ENCODE measurements at places on chromosomes 7 and 10. TPM values are rescaled to one million over a fixed set of nuclear protein-coding genes. Genes with fewer than 3 reads are reported as not detected.
A peak's percentile ranks its signal among the peaks of the same experiment; 100 is the strongest.

DNA sequence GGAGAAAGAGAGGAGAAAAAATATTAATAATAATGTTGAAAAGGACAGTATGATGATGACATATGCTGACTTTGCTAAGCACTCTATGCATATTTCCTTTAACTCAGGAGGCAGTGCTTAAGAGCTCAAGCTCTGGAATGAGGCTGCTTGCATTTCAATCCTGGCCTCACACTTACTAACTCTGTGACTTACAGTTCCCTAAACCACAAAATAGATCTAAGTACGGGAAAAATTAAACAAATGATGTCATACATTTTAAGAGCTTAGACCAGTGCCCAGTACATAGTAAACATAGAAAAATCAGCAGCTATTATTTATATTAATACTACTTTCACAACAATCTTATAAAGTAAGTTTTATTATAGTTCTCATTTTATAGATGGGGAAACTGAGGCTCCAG lies 61.3 kb downstream of the GFRA1 start:
- no peak for DNase-seq

DNA sequence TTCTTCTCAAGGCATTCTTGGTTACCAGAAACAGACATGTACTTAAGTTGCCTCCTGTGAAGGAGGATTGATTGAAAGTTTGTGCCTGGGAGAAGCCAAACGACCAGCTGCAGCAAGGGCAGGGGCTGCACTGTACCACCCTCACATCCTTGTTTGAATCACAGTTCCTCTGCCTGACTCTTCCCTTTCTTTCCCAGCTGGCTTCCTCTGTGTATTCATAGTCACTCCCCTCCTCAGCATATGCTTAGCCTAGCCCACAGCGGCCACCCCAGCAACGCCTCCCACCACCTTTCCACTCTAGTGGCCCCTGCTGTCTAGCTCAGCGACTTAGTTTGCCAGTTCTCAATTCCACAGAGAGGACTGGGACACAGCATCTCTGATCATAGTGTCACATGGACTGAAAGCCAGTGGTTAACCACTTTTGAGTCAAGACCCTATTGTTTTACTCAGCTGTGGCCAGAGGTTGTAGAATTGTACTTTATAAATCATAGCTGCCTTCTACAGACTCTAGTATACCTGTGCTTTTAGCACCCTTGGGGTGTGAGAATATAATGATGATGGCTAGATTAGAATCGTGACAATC lies 643.0 kb downstream of the SUGCT start:
- DNase-seq: no peak

GRCh38 chr7:43248553-43248952 lies 136.1 kb downstream of the HECW1 start:
- no peak for DNase-seq

DNA sequence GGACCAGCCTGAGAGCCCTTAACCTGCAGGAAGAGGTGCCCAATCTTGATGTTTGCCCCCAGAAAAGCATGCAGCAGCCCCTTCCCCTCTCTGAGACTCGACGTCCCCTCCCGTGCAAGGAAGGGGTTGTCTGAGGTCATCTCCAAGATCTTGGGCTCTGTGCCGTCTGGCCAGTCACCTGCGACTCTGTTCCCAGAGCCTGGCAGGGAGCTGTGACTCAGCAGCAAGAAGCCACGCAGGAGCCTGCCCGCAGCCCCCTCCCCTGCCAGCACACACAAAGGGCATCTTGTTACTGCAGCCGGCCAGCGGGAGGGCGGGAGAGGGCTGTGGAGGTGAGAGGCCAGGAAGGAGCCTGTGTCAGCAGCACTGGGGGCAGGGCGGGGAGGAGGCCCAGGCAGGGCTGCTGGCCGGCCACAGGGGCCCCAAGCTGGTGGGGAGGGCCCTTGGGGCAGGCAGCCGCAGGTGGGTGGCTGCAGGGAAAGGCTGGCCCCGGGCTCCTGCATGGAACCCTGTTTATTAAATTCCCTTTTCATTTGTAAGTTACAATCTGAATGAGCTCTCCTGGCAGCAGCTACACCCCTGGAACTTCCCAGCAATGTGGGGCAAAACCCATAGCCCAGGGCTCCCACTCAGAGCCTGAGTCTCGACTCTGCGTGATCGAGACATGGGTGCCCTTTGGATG lies 103.7 kb upstream of the ZMIZ1 start:
- peak; percentile 56 for DNase-seq

Gene ATG9B
- 0.28 TPM for total RNA-seq

GRCh38 chr7:102081244-102081627 lies 205.4 kb upstream of the SH2B2 start:
- DNase-seq: no peak

Gene SPOCK2
- total RNA-seq: 6.6 TPM

DNA sequence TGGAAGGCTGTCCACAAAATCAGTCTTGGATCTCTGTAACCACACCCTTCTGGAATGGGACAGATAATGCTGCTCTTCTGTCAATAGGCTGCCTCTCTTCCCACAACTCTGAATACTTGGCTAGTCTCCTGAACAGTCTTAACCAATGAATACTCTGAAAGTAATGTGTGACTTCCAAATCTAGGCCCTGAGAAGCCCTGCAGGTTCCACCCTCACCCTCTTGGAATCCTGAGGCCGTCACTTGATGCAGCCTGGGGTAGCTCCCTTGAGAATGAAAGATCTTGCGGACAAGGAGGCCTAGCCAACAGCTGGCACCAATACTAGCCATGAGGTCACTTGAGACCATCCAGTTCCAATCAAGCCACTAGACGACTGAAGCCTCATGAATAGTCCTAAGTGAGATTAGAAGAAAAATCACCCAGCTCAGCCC lies 109.2 kb downstream of the ARHGAP12 start:
- DNase-seq: no peak

Gene LEP
- total RNA-seq: not detected

Gene MYL10
- not detected for total RNA-seq

Gene MMP21
- total RNA-seq: 0.34 TPM

- no peak for DNase-seq
These were observed at the start of gene GAD2 for GRCh38 chr10:26216585-26217395. Gene GAD2 (plus strand): TSS chr10:26216774. CDS start chr10:26216810, 36 bp downstream.

DNA sequence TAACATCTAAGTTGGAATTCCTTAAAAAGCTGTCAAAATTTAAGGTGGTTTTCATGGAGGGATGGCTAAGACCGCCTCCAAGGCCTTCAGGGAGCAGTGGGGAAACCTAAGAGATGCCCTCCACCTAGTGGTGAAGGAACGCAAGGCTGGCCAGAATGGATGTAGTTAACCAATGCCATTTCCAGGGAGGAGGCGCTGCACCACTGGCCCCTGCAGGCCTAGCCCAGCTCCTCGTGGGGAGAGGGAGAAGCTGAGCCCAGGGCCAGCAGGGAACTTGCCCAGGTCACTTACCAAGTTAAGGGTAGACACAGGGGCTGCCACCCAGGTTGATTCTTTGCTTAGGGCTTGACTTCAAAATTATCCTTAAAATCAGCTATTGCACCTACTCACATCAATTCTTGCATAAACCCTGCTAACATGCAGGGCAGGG lies 32.0 kb downstream of the FIGNL1 start:
- DNase-seq: peak; percentile 89

DNA sequence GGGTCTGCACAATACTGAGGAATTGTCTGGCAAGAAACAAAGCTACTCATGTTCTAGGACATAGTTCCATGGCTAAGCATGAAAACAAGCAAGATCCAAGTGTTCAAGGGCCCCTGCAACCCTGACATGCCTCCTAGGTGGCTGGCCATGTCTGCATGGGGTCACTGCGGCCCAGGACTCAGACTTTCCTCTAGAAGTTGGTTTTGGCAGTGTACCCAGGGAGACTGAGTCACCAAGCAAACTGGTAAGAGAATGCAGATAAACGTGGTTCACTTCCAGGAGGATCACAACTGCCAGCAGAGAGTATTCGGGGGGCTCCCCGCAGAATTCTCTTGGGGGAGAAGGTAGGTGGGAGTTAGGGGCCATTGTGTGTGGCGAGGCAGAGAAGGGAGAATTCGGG lies 7.4 kb upstream of the PFKFB3 start:
- DNase-seq: peak; percentile 65

Gene GHITM
- 192 TPM for total RNA-seq

- peak; percentile 52 for DNase-seq
These were observed 29.3 kb upstream of the ITGB8 start for GRCh38 chr7:20301311-20301939.

DNA sequence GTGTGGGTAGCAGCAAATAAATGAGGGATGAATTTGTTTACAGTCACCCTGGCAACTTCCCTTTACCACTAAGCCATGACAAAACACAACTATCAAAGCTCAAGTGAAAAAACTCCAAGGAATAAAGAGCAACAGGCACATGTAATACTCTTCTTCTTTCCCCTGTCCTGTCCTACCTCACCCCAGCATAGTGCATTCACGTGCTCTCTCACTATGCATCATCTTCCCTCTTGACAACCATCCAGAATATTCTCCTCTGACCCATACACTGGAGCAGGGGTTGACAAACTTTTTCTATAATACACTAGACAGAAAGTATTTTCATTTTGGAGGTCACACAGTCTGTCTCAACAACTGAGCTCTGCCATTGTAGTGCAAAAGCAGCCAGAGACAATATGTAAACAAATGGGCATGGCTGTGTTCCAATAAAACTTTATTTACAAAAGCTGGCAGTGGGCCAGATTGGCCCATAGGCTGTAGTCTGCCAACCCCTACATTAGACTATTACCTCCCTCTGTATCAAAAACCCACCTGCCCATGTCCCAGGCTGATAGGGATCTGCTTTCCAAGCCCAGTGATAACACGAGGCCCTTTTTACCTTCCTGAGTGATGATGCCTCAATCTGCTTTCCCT lies 354.5 kb downstream of the FGFR2 start:
- DNase-seq: no peak

DNA sequence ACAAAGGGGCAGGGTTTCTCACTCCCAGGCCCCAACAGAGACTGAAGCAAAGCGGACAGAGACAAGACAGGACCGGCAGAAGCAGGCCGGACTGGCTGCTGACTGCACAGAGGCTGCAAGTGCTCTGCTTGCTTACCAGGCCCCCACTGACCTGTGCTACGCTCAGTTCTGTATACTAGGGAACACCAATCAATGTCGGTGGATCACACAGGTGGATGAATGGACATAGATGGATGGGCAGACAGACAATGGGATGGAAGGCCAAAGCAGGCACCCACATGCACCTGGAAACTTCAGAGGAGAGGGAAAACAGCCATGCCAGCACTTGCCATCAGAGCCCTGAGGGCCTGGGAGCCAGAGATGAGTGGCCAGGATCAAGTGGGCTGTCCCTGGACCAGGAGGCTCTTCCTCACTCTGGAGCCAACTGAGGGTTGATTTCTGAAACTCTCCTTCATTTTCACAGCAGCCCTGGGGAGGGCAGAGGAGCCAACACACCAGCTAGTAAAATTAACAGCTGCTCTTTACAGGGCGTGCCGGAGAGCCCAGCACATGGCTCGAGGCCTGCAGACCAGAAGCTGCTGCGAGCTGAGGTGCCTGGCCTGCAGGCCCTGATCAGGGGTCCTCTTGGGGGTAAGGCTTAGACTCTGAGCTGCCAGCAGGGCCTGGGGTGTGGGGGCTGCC lies 243.6 kb downstream of the KCNMA1 start:
- no peak for DNase-seq

Gene ALOX5
- 0.34 TPM for total RNA-seq

DNA sequence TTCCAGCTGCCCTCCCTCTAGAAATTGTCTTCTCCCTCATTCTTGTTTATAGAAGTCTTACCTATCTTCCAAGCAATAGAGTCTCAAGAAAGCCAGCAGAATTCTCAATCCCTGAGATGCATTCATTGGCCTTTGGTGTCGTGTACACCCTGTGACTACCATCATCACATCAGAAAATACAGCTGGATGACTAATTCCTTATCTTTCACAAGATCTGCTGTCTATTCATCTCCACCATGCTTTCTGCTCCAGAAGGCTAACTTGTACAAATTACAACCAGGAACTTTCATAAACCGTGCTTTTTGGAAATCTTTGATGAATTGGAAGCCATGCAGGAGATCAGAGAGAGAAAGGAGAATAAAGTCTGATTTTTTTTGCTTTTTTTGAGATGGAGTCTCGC lies 1062.9 kb upstream of the GHITM start:
- DNase-seq: no peak

DNA sequence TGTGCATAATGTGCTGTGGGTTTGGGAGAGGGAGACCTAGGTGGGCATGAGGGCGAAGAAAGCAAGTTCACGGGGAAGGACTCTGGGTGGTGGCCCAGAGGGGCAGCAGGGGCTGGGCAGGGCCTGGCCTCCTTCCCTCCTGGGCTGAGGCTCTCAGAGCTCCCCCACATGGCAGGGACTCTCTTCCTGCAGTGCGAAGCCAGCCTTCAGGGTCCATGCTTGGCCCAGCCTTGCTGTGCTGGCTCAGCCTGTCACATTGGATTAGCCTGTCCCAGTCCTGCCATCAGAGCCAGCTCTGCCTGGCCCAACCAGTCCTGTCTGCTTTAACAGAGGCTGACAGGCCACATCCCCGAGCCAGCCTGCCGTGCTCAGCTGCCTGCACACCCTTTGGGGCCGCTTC lies 20.4 kb upstream of the ZNF488 start:
- DNase-seq: no peak

DNA sequence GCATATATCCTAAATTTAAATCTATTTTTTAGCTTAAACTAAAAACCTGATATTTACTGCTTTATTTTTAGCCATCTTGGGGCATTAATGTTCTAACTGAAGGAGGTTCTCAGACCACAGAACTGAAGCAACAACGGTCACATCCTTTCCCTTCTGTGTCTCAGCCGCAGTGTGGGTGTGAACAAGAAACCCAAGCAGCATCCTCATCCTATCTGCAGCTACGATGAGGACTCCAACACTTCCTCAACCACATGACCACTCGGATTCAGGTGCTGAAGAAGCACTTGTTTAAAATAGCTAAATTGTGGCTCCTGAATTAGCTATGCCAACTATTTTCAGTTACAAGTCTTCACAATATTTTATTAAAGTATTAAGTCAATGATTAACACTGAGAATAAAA lies 5.3 kb downstream of the ESYT2 start:
- no peak for DNase-seq

Gene GIMAP8
- total RNA-seq: 157 TPM

GRCh38 chr7:141640239-141640840 lies 61.6 kb downstream of the DENND11 start:
- DNase-seq: no peak

- no peak for DNase-seq
These were observed 634.2 kb upstream of the AUTS2 start for GRCh38 chr7:68964060-68964459.

Gene GSTO2
- 0.85 TPM for total RNA-seq
